ENCODE measurements at places on chromosomes 6 and 20.

DNA sequence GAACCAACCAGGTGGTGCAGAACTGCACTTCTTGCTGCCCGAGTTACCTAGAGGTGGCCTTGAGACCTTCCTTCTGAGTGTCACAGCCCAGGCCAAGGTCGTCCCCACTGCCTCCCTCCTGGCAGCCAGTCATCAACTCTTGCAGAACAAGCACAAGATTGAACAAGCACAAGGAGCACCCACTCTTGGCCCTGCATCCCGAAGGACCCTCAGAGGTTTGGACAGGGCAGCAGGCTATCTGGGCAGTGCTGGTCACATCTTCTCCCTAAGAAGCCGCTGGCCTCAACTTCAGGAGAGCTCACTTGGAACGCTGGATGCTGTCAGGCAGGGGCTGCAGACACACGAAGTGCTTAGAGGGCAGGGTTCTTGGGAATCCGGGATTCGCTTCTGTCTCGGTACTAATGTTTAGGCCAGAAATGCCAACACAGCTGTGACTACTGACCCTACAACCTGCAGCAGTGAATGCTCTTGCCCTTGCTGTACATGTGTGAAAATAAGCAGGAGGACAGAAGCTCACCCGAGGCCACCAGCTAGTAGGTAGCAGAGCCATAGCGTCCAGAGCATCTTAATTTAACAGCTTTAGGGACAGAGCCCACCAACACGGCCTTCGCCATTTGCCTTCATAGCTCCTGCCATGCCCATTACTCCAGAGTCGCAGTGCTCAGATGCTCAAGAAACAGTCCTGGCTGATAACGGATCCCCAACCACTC is 4.0 kb upstream of the ACSS1 start:
- no peak for DNase-seq

- DNase-seq, result no peak
Observed at GRCh38 chr20:34549291-34549928, 9.1 kb upstream of the MAP1LC3A start.

DNA sequence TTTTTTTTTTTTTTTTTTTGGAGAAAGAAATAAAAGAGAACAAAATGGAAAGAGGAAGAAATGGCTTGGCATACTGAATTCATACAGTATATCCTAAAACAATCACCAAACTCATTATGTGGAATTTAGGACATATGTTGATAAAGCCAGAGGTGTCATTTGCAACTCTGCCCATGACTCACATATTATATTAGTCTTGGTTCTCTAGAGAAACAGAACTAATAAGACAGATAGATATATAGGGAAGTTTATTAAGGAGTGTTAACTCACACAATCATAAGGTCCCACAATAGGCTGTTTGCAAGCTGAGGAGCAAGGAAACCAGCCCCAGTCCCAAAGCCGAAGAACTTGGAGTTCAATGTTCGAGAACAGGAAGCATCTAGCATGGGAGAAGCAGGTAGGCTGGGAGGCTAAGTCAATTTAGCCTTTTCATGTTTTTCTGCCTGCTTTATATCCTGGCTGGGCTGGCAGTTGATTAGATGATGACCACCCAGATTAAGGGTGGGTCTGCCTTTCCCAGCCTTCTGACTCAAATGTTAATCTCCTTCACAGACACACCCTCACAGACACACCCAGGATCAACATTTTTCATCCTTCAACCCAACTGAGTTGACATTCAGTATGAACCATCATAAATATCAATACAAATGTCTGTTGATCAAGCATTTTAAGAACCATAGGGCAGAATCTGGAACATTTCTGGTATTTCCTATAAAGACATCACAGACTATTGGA is 102.3 kb downstream of the UBE3D start:
- no peak for DNase-seq

DNA sequence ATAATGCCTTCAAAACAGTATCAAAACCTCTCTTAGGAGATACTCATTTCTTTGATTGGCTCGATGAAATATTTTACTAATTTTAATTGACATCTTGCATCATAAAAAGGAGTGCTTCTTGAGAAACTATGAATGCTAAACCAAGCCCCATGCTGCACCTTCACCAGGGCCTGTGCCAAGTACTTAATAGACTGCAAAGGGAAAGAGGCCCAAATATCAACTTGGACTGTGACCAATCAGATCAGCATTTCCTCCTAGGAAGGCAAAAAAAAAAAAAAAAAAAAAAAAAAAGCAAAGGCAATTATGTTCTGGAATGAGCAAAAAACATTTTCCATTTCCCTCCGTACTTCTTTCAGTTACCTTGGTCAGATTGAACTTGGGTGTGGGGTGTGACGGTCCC is 253.0 kb upstream of the SOX4 start:
- no peak for DNase-seq

- DNase-seq, result peak; percentile 75
Observed at GRCh38 chr6:41451515-41452163, 94.5 kb upstream of the FOXP4 start.

- DNase-seq, result no peak
Observed at GRCh38 chr20:2144850-2145249, 43.2 kb downstream of the STK35 start.

GRCh38 chr20:47464380-47465101 is 37.1 kb upstream of the NCOA3 start:
- DNase-seq, result peak; percentile 98

- DNase-seq, result no peak
Observed at GRCh38 chr20:33477386-33478234, 12.3 kb upstream of the CBFA2T2 start.

- no peak for DNase-seq
Observed at GRCh38 chr6:153941768-153942167, 97.3 kb upstream of the OPRM1 start.

- DNase-seq, result no peak
Observed at GRCh38 chr20:59770270-59770669, 163.2 kb downstream of the SYCP2 start.

- no peak for DNase-seq
Observed at GRCh38 chr20:8335495-8336195, 203.6 kb downstream of the PLCB1 start.

GRCh38 chr20:62676976-62677375 is 31.7 kb upstream of the NTSR1 start:
- no peak for DNase-seq

- no peak for DNase-seq
Observed at GRCh38 chr6:134287859-134288537, 29.9 kb downstream of the SGK1 start.

GRCh38 chr6:11613858-11614257 is 76.3 kb downstream of the TMEM170B start:
- DNase-seq, result peak; percentile 96

DNA sequence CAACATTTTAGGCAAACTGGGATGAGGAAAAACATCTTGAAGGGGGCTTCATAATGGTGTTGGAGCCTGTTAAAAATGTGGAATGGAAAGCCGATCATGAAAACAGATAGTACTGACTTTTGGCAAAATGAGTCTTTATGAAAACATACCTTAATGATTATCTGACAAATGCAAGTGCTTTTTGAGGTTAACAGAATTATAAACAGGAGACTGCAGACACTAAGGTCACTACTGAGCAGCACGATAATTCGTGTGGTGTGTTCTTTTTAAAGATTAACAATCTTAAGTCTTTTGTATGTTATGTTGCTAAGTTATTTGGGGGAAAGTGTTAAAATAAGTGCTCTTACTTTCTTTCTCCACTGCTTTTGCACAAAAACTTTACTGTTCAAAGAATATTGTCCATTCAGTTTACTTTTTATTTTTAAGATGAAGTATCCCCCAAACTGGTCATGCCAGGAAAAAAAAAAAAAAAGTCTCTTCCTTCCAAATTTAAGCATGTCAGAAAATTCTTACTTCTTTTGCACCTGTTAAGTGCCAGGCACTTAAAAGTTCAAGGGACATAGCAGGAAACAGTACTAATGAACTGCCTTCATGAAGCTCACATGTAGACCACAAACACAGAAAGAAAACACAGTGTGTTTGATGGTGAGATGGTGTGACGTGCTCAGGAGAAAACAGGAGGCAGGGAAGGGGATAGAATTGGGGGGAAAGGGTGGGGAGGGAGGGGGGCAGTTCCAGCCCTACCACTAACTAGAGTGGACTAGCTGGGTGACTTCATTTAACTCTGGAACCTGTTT is 73.2 kb downstream of the CDYL start:
- no peak for DNase-seq

GRCh38 chr20:36467076-36467999 is 74.0 kb upstream of the MYL9 start:
- DNase-seq, result peak; percentile 62

DNA sequence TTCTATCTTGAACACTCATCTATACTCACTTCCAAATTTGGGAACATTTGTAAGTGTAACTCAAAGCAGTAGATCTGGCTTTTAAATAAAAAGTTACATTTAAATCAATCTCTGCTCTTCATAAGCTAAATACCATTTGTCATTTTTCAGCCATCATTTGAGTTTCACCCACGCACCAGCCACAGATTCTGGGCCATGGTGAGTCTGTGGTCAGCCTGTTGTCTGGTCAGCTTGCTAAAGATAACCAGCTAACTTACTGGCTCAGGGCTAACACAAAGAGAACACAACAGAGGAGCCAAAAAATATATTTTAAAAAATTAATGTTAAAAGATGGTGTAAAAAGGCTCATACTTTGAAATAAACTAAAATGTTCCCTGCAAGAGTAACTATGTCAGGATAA is 181.3 kb downstream of the KIF6 start:
- no peak for DNase-seq

GRCh38 chr6:31083742-31084354 is 28.5 kb downstream of the C6orf15 start:
- DNase-seq, result peak; percentile 74

DNA sequence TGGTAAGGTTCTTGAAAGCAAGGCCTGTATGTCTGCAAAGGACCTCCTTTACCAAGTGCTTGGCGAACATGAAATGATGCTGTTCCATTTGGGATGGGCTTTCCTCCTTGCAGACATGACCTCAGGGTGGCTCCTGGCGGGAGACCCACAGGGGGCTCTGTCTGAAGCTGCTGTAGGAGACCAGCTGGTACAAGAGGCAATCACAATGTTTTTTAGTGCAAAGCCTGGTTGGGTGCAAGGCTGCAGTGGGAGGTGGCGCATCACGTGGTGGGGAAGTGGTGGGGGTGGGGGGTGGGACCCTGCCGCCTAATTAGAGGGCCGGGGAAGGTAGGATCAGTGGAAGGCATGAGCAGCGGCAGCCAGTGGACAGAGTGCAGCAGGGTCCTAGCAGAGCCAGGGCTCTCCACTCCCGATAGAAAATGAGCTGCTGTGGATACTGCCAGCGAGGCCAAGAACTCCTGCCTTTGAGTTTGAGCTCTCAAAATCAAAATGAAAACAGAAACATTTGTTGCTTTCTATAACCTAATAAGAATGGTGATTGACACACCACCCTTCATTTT is 9.1 kb upstream of the ARMC2 start:
- DNase-seq, result no peak

- DNase-seq, result peak; percentile 88
Observed at GRCh38 chr6:148969603-148970061, 222.8 kb downstream of the UST start.

DNA sequence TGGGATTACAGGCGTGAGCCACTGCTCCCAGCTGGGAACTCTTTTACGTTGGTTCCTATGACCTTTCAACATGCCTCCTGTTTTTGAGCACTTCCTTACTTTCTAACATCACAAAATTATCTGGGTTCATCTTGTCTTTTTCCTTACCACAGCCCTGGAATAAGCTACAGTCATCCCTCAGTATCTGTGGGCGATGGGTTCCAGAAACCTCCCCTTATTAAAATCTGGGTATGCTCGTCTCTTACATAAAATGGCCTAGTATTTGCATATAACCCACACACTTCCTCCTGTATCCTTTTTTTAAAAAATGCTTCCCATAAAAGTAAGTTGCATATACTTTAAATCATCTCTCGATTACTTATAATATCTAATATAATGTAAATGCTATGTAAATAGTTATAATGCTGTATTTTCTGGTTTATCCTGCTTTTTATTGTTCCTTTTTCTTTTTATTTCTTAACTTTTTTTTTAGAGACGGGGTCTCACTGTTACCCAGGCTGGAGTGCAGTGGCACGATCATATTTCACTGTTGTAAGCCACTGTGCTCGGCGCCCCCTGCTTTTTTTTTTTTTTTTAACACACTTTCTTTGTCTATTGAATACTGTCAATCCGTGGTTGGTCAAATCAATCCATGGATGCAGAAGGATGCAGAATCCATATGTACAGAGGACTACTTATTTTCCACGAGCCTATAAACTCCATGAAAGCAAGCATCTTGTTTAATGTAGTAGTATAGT is 9.2 kb downstream of the RPF2 start:
- DNase-seq, result no peak

DNA sequence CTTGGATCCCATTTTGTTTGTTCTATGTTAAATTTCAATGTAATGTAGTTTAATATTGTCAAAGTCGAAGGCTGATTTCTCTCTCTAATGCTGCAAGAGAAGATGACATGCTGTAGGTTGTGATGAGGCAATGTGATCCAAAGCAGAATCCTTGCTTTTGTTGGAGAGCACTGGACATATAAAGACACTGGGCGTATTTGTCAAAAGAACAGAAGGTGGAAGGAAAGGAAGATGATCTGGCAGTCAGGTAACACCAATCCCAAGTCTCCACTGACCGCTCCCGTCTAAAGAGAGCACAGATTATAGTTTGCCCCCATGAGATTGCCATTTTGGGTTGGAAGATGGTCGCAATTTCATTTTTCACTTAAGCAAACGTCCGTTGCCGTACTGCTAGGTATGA is 935 bp upstream of the RFX6 start:
- DNase-seq, result no peak

- DNase-seq, result no peak
Observed at GRCh38 chr6:35283361-35283760, 14.3 kb upstream of the DEF6 start.

DNA sequence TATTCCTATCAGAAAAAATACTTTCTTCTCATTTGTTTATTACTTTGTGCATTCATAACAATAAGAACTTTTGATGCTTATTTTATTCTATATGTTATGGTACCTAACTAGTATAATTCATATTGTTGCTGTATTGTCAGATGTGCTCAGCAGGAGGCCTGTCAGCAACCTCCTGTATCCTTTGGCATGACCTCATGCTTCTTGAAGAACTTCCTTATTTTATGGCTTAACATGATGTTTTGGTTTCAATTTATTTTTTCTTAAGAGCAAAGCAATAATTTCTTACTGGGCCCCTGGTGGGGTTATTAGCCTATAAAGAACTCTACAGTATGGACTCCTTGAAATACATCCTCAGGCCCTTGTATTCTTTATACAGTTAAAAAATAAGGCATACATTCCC is 17.3 kb downstream of the GGTLC1 start:
- no peak for DNase-seq
